ENCODE measurements at places on chromosomes 3 and 15. TPM values are rescaled to one million over a fixed set of nuclear protein-coding genes. Genes with fewer than 3 reads are reported as not detected.

Gene AGBL1
- polyA plus RNA-seq, result not detected

Gene MEIS2
- 8.8 TPM for polyA plus RNA-seq

Gene EIF2A
- polyA plus RNA-seq, result 63.7 TPM

Gene GOLGA6C
- polyA plus RNA-seq, result not detected

Gene FEM1B
- 9.5 TPM for polyA plus RNA-seq

Gene SAMMSON
- polyA plus RNA-seq, result 0.47 TPM

Gene MESP1
- 0.35 TPM for polyA plus RNA-seq

Gene CD86
- 0.39 TPM for polyA plus RNA-seq

Gene ASB14
- polyA plus RNA-seq, result 0.06 TPM

Gene NIPA2
- polyA plus RNA-seq, result 6.7 TPM
